ENCODE measurements at places on chromosomes 11 and 22. TPM values are rescaled to one million over a fixed set of nuclear protein-coding genes. Genes with fewer than 3 reads are reported as not detected.
A peak's percentile ranks its signal among the peaks of the same experiment; 100 is the strongest.

GRCh38 chr22:20744456-20744855 is 29.5 kb upstream of the SERPIND1 start:
- no peaks in the 10 kb centered on the region for H3K4me1 ChIP-seq
- H3K27me3 ChIP-seq = no peaks in the 10 kb centered on the region
- DNase-seq = no peak

Gene PTPN5
- total RNA-seq = 8.8 TPM

Gene SPINDOC
- 7.0 TPM for total RNA-seq

GRCh38 chr11:129589190-129589860 is 213.7 kb downstream of the BARX2 start:
- H3K27ac ChIP-seq = no peak overlapping the region
- H3K4me3 ChIP-seq = no peak overlapping the region
- no peaks in the 10 kb centered on the region for H3K36me3 ChIP-seq
- no peak for DNase-seq
- peaks cover 3% of the 10 kb centered on the region for H3K27me3 ChIP-seq

Gene PUS3
- 7.7 TPM for total RNA-seq

Gene SHISAL1
- 1.1 TPM for total RNA-seq

GRCh38 chr11:116986521-116987105 is 111.6 kb downstream of the SIK3 start:
- DNase-seq = no peak
- H3K27me3 ChIP-seq = no peaks in the 10 kb centered on the region
- no peaks in the 10 kb centered on the region for H3K36me3 ChIP-seq
- no peak overlapping the region for H3K4me3 ChIP-seq
- peaks cover 34% of the 10 kb centered on the region for H3K4me1 ChIP-seq

Gene CLDN5
- total RNA-seq = 72.7 TPM

GRCh38 chr11:41533761-41534160 is 74.3 kb upstream of the LRRC4C start:
- H3K27me3 ChIP-seq = no peaks in the 10 kb centered on the region
- DNase-seq = no peak
- no peak overlapping the region for H3K4me3 ChIP-seq
- H3K27ac ChIP-seq = no peak overlapping the region

Gene MS4A12
- total RNA-seq = not detected

DNA sequence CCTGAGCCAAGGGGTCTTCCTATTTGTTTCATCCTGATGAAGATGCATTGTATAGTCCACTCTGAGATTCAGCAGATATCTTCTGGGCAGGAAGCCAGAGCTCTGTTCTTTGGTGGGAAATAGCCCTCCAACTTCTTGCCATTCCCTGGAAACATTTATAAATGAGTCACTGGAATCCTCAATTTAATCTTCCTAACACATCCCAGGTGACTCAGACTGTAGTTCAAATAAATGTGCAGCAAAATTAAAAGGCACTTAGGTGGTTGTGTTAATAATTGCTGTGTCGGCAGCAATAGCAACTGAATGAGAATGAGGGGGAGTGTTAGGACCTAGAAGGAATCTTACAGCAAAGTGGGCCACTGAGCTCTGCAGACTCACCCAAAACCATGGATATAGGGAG is 108.6 kb downstream of the INSC start:
- H3K27ac ChIP-seq = no peak overlapping the region
- no peak overlapping the region for H3K4me3 ChIP-seq
- no peaks in the 10 kb centered on the region for H3K27me3 ChIP-seq

DNA sequence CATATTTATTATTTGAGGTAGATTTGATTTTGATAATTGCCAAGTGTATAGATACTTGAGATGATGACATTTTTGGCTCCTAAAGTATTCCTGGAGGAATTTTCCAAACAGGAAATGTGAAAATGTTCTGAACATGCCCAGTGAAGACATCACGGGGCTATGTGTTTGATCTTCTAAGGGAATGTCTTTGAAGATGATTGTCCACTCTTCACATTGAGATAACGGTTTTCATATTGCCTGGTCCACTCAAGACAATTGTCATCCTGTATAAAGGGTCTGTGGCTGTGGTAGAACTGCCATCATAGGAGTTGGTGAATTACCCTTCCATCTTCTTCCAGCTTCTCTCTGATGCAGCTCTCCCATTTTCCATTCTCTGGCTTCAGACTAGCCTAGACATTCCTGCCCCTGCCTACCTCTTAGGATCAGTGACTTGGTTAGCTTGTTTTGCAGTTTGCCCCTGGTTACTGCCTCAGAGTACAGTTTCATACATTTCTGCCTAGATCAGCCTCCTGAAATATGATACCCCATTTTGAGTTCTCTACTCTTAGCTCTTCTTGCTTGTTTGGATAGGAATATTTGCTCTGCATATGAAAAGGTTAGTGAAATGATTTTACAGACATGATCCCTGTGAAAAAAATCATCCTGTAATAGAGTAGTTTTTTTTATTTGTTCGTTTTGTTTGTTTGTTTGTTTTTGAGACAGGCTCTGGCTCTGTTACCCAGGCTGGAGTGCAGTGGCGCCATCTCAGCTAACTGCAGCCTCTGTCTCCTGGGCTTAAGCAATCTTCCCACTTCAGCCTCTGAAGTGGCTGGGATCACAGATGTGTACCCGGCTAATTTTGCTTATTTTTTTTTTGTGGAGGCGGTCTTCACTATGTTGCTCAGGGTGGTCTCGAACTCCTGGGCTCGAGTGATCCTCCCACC is 111.4 kb upstream of the SORL1-AS1 start:
- no peak for DNase-seq
- H3K27ac ChIP-seq = no peak overlapping the region
- no peaks in the 10 kb centered on the region for H3K27me3 ChIP-seq
- H3K36me3 ChIP-seq = no peaks in the 10 kb centered on the region
- no peaks in the 10 kb centered on the region for H3K4me1 ChIP-seq
- H3K4me3 ChIP-seq = no peak overlapping the region

Gene JAML
- total RNA-seq = 0.50 TPM

Gene PYGM
- 231 TPM for total RNA-seq

DNA sequence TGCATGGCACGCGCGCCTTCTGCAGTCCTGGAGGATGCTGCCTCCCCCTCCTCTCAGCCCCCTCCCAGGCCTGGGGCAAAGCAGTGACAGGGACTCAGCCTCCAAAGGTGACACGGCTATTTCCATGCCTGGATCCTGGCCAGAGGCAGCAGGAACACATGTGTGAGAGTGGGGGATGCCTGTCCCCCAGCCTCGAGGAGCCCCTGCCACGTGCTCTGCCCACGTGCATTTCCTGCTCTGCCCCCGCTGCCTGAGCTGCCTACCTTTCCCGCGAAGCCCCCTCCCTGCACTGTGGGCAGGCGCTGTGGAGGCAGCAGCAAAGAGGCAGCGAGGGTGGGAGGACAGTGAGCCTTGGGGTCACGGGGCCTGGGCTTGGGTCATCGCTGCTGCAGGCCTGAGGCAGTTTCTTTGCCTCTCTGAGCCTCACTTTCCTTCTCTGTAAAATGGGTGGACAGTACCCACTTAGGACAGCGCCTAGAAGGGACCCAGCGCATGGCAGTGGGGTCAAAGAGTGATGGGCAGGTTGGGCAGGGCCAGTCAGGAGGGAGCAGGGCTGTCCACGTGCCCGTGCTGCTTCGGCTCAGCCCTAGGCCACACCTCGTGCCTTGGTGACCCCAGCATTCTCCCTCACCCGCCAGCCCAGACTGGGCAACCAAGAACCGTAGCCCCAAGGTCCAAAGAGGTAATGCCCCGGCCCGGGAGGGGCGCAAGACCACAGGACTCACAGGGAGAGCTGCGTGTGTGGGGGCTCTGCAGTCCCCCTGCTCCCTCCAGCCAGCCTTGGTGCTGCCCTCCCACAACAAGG is 48.6 kb downstream of the FLRT1 start:
- peaks cover 21% of the 10 kb centered on the region for H3K4me1 ChIP-seq
- no peak for DNase-seq
- H3K4me3 ChIP-seq = no peak overlapping the region
- no peaks in the 10 kb centered on the region for H3K27me3 ChIP-seq
- H3K36me3 ChIP-seq = no peaks in the 10 kb centered on the region

GRCh38 chr11:110185121-110185591 is 92.0 kb downstream of the ZC3H12C start:
- H3K4me3 ChIP-seq = no peak overlapping the region
- no peak for DNase-seq
- no peaks in the 10 kb centered on the region for H3K4me1 ChIP-seq
- H3K36me3 ChIP-seq = no peaks in the 10 kb centered on the region

Gene RAG2
- not detected for total RNA-seq

Gene RIMBP3B
- total RNA-seq = 0.13 TPM

Gene PTS
- total RNA-seq = 22.5 TPM

GRCh38 chr11:86369668-86370067 is 5.0 kb upstream of the CCDC81 start:
- no peak for DNase-seq
- H3K36me3 ChIP-seq = no peaks in the 10 kb centered on the region

- H3K4me1 ChIP-seq = peaks cover 63% of the 10 kb centered on the region
- peak overlapping the region; percentile 95 for H3K27ac ChIP-seq
- H3K4me3 ChIP-seq = peak overlapping the region; percentile 66
- DNase-seq = peak; percentile 54
- peaks cover 33% of the 10 kb centered on the region for H3K36me3 ChIP-seq
Observed at GRCh38 chr11:57324154-57324885, 432 bp downstream of the TNKS1BP1 start.

Gene ANKRD42
- total RNA-seq = 5.4 TPM

DNA sequence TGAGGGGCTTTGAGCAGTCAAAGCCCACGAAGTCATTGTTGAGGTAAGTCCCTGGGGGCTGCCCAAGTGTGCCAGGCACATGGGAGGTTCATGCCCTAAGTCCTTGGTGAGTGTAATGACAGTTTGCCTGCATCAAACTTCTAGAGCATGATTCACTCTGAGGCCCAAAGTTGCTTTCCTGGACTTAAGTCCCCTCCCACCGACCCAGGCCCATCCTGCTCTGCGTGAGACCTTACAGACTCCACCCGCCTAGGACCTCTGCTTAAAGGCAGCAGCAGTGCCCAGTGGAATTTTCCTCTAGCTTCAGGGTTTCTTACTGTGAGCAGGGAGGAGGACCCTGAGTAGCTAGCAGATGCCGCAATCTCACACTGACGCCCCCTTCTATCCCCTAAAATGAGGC is 5.7 kb upstream of the PVALB start:
- no peak overlapping the region for H3K27ac ChIP-seq
- H3K36me3 ChIP-seq = no peaks in the 10 kb centered on the region
- H3K4me1 ChIP-seq = peaks cover under 1% of the 10 kb centered on the region

DNA sequence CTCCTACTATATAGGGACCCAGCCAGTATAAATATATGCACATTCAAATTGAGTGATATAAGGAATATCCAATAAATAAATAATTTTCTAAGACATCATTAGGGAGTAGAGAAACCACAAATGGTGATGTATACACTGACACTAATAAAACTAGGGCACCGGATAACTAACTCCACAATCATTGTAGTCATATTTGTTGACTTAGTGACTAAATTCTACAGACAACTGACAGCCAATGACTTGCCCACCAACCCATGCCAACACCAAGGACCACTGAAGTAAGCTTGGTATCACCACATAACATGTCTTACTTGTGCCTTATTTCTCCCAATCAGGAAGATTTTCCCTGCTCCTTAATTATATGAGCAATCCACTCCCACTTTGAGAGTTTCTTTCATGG is 139.6 kb upstream of the TRPC6 start:
- no peaks in the 10 kb centered on the region for H3K4me1 ChIP-seq
- no peak for DNase-seq
- no peak overlapping the region for H3K4me3 ChIP-seq
- H3K36me3 ChIP-seq = no peaks in the 10 kb centered on the region

All from heart right ventricle (tissue), 16 donors.